Femur (tissue), 1 donor: ENCODE measurements at places on chromosomes 5 and 9.

GRCh38 chr5:133644000-133644865 lies 31.9 kb upstream of the FSTL4 start:
- DNase-seq = no peak

GRCh38 chr5:31096238-31096865 lies 97.1 kb upstream of the CDH6 start:
- DNase-seq = no peak

GRCh38 chr5:176647843-176648473 lies 674 bp downstream of the TSPAN17 start:
- peak; percentile 70 for DNase-seq

GRCh38 chr9:18746631-18747030 lies 272.7 kb downstream of the ADAMTSL1 start:
- no peak for DNase-seq

DNA sequence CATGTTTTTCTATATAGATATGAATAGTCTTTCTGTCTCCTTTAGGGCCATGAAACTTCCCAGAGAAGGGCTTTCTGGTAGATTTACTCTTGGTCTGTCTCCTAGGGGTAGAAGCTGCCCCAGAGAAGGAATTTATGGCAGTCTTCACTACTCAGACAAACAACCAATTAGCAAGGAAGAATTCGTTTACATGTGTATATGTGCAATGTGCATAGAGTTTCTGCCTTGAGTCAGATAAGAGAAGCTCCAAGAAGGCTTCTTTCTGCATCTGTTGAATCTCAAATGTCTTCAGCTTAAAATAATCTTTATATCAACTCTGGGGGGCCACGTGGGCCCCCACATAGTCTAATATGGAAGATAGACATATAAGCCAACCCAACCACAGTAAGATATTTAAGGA lies 7.6 kb upstream of the CLINT1 start:
- no peak for DNase-seq

GRCh38 chr9:77872863-77873262 lies 158.7 kb downstream of the GNAQ start:
- DNase-seq = no peak

- DNase-seq = no peak
Observed at GRCh38 chr9:94443032-94443722, 111.7 kb upstream of the PCAT7 start.
